ENCODE measurements at places on chromosomes 1 and 21. TPM values are rescaled to one million over a fixed set of nuclear protein-coding genes. Genes with fewer than 3 reads are reported as not detected.

ZNF593OS gene
- total RNA-seq, result 41.3 TPM

CCDC30 gene
- 8.5 TPM for total RNA-seq

LRRN2 gene
- total RNA-seq, result 20.6 TPM

CD101 gene
- total RNA-seq, result 1.5 TPM

PROK1 gene
- total RNA-seq, result not detected

FAM72C gene
- total RNA-seq, result 0.77 TPM

CLDN17 gene
- total RNA-seq, result not detected

LPAR3 gene
- total RNA-seq, result 5.1 TPM

DDR2 gene
- 75.1 TPM for total RNA-seq

SPAG17 gene
- 13.5 TPM for total RNA-seq

SPRR2F gene
- total RNA-seq, result not detected

CD160 gene
- total RNA-seq, result not detected

PHLDA3 gene
- 18.5 TPM for total RNA-seq

SLC2A5 gene
- 3.4 TPM for total RNA-seq

XCL2 gene
- total RNA-seq, result 1.1 TPM

HNRNPCL1 gene
- not detected for total RNA-seq

S100A9 gene
- total RNA-seq, result 197 TPM

OR2L3 gene
- total RNA-seq, result 0.33 TPM
